ENCODE measurements at places on chromosomes 13 and 19. TPM values are rescaled to one million over a fixed set of nuclear protein-coding genes. Genes with fewer than 3 reads are reported as not detected.
A peak's percentile ranks its signal among the peaks of the same experiment; 100 is the strongest.

DNA sequence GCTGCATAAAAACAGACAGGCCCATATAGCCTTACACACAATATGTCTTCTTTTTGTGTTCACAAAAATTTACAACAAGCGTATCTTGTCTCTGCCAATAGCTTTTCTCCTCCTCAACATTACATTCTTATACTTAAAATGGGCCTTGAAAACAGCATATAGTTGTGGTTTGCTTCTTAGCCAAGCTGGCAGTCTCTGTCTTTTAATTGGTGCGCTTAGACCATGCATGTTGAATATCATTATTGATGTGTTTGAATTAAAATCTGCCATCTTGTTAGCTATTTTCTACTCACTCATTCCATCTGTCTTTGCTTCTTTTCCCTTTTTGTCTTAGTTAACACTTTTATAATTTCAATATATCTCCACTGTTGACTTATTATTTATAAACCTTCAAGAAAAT, 76.4 kb downstream of the ING1 start:
- no peak overlapping the region for H3K27ac ChIP-seq
- no peak overlapping the region for H3K4me3 ChIP-seq
- no peaks in the 10 kb centered on the region for H3K4me1 ChIP-seq
- H3K36me3 ChIP-seq: no peaks in the 10 kb centered on the region
- no peaks in the 10 kb centered on the region for H3K27me3 ChIP-seq
- no peak for DNase-seq

DNA sequence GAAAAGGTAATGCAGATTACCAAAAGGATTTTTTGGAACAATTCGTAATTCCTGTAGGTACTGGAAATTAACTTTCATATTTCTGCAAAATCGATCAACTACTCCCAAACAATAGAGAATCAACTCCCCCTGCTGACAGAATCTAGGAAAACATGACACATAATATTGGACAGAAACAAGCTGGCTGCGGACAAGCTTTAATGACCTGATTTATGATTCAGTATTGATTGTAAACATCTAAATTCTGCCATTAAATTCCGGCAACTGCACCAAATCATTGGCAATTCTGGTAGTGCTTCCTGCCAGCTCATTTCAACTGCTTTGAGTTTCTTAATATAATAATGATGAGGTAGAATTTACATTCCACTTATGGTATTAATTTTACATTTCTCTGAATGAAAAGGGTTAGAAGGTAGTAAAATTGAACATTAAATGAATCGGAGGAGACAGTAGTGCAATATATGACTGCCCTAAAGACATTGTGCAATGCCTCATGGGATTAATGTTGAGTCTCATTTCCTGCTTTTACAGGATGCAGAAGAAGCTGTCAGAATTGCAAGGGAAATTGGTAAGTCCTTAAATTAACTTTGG, 146.5 kb downstream of the PCCA start:
- no peaks in the 10 kb centered on the region for H3K27me3 ChIP-seq
- no peak overlapping the region for H3K4me3 ChIP-seq
- DNase-seq: no peak
- H3K36me3 ChIP-seq: no peaks in the 10 kb centered on the region
- peaks cover 11% of the 10 kb centered on the region for H3K4me1 ChIP-seq

GRCh38 chr19:46066471-46066870, 25.7 kb upstream of the IGFL4 start:
- DNase-seq: no peak
- no peaks in the 10 kb centered on the region for H3K4me1 ChIP-seq

DNA sequence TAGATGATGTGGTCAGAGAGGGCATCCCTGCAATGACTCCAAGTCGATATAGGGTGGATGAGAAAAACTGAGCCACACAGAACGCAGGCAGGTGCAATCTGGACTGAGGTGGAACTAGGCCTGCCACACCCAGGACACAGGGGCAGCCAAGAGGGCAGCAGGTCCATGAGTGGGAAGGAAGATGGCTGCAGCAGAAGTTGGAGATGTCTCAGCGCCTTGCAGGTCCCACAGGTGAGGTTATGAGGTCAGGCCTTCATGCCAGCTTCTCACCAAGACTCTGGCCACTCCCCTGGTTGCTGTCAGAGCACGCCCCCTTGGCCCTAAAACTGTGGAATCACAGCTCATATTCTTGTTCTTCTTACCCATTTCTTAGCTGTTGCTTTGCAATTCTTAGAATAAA, 147.7 kb upstream of the VSTM2B start:
- peaks cover 2% of the 10 kb centered on the region for H3K27me3 ChIP-seq
- no peak overlapping the region for H3K4me3 ChIP-seq
- no peaks in the 10 kb centered on the region for H3K36me3 ChIP-seq
- DNase-seq: no peak

DNA sequence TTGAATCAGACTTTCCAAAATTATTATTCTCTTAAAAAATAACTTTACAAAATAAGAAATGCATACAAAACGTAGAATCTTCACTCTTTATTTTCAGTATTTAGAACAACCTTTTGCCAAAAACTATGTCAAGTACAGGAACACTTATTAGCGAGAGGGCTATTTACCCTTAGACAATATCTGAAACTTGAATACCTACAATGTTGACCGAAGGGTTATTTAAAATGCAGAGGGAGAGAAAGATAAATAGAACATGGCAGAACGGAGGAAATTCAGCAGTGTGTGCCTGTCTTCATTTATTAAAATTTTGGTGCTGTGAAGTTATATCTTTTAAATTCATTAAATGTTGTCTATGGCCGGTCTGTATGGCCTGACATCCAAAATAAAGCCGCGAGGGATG, 198.8 kb downstream of the EFNB2 start:
- H3K36me3 ChIP-seq: no peaks in the 10 kb centered on the region
- DNase-seq: no peak
- no peaks in the 10 kb centered on the region for H3K4me1 ChIP-seq
- H3K27ac ChIP-seq: no peak overlapping the region
- H3K4me3 ChIP-seq: no peak overlapping the region

- no peak for DNase-seq
- H3K27me3 ChIP-seq: no peaks in the 10 kb centered on the region
- no peaks in the 10 kb centered on the region for H3K36me3 ChIP-seq
- H3K27ac ChIP-seq: no peak overlapping the region
- H3K4me3 ChIP-seq: no peak overlapping the region
Observed at GRCh38 chr19:55066107-55066709, 3.3 kb upstream of the RDH13 start.

- no peak for DNase-seq
- H3K4me3 ChIP-seq: no peak overlapping the region
- no peaks in the 10 kb centered on the region for H3K36me3 ChIP-seq
- H3K4me1 ChIP-seq: no peaks in the 10 kb centered on the region
Observed at GRCh38 chr13:45728759-45729158, 26.6 kb downstream of the CBY2 start.

GRCh38 chr13:40235160-40235796, 431.2 kb downstream of the FOXO1 start:
- H3K4me1 ChIP-seq: peaks cover 18% of the 10 kb centered on the region
- no peaks in the 10 kb centered on the region for H3K27me3 ChIP-seq
- no peak overlapping the region for H3K27ac ChIP-seq
- no peak overlapping the region for H3K4me3 ChIP-seq
- no peak for DNase-seq
- no peaks in the 10 kb centered on the region for H3K36me3 ChIP-seq

DNA sequence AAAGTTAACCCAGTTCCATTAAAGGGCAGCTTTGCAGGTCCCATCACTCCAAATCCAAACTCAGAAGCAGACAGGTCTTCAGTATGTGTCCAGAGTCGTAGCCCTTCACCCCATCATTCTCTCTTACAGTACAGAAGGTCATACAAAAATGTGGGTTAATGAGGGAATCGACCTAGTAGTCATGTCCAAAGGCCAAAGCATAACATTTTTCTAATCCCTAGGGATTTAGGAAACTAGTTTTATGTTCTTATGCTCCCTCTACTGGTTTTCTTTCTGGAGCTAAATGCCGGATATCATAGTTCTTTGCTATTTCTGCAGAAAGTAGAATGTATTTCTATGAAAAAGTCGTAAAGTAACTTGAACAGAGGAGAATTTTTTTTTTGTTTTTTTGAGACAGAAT, 72.2 kb downstream of the DHRS12 start:
- no peak overlapping the region for H3K4me3 ChIP-seq
- no peak for DNase-seq
- peaks cover 6% of the 10 kb centered on the region for H3K36me3 ChIP-seq

DNA sequence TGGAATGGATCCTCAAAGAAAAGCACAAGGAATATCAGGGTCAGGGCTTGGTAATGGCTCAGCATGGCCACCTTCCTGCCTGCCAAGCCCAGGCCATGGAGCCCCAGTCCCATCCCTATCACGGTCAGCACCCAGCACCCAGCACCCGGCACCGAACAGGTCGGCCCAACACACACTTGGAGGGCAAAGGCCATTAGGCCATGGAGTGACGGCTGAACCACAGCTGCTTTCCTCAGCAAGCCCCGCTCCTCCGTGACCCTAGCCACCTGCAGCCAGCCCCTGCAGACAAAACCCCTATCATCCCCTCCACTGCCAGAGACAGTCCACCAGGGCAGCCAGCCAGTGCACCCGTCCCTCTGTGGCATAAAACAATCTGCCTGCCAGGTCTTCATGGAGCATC, 20.6 kb downstream of the PEPD start:
- no peaks in the 10 kb centered on the region for H3K4me1 ChIP-seq
- no peak overlapping the region for H3K27ac ChIP-seq
- H3K27me3 ChIP-seq: no peaks in the 10 kb centered on the region
- H3K4me3 ChIP-seq: no peak overlapping the region
- DNase-seq: peak; percentile 54
- H3K36me3 ChIP-seq: peaks cover 23% of the 10 kb centered on the region

DNA sequence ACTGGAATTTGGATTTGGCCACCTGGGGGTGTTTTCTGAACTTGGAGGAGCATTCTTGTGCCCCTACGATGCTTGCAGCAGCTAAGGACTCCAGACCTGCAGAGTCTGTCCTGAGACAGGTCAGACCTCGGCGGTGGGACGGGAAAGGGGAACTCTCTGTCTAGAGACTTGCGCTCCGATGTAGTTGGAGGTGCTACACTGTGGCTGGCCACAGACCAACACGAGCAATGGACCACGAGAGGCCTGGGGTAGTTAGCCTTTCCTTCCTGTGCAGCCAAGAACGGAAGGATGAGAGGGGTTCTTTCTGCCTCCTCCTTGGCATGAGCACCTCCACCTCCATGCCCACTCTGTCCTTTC, 5.9 kb upstream of the GRAMD1A start:
- H3K4me1 ChIP-seq: peaks cover 56% of the 10 kb centered on the region
- H3K27ac ChIP-seq: no peak overlapping the region
- H3K27me3 ChIP-seq: no peaks in the 10 kb centered on the region
- H3K36me3 ChIP-seq: no peaks in the 10 kb centered on the region
- DNase-seq: peak; percentile 71
- no peak overlapping the region for H3K4me3 ChIP-seq

GRCh38 chr13:37657134-37657533, 58.6 kb upstream of the POSTN start:
- no peaks in the 10 kb centered on the region for H3K36me3 ChIP-seq
- H3K27ac ChIP-seq: no peak overlapping the region
- no peaks in the 10 kb centered on the region for H3K4me1 ChIP-seq
- DNase-seq: no peak

DNA sequence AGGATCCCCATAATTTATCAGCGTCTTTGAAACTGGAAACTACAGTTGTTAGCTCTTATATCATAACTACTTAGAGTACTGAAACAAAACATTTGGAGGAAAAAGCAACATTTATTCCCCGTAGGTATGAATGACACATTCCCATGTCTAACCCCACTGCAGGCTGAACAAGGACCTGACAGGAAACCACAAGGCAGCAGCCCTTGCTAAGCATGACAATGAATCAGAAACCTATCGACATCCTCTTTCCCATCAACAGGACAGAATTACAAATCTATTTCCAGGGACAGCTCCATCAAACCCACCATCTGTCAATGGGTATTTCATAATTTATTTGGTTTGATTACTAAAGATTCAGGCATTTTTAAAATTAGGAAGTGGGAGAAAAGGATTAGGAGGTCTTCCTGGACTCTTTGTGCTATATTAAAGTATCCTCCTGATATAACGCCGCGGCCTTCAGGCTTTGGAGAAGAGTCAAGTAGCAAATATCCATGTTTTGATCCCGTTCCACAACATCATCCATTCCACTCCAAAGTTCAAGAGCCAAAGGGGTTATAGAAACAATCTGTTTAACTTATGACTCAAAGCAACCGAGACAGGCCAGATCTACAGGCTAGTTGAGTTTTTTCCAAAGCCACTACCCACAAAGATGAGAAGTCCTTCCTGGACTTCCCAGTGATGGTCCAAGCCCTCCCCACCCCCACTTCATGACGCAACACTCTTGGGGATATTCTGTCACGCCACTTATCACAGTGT, 51.1 kb downstream of the FAM216B start:
- no peak for DNase-seq
- no peaks in the 10 kb centered on the region for H3K4me1 ChIP-seq
- H3K36me3 ChIP-seq: no peaks in the 10 kb centered on the region
- H3K27ac ChIP-seq: no peak overlapping the region
- no peaks in the 10 kb centered on the region for H3K27me3 ChIP-seq
- no peak overlapping the region for H3K4me3 ChIP-seq

DNA sequence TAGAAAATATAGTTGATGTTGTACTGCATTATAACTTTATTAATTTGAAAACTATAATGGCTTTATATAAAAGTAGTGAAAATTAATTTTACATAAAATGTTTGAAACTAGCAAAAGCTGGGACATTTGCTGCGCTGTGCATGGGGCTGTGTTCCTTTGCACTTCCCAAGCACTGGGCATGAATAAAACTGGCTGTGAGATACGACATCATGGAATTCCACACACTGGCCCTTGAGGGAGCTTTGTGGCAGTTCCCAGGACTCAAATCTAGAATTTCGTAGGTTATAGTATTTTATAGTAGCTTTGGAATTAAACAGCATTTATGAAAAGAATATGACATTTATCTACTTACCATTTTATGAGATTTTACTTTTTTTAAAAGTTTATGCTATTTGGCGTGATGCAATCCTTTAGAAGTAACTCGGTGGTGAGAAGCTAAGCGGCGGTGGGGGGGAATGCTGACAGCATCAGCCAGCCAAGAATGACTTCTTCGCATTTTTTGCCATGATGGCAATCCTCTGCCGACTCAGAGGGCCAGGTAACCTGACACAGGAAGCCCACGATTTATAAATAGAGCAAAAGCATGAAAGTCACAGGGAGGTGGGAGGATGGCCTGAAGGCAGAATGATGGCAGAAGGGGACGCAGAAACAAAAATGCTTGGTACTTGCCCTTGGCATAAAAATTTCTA, 553.5 kb downstream of the MYO16 start:
- no peaks in the 10 kb centered on the region for H3K36me3 ChIP-seq
- DNase-seq: no peak
- no peaks in the 10 kb centered on the region for H3K4me1 ChIP-seq
- no peak overlapping the region for H3K27ac ChIP-seq

- no peak for DNase-seq
- no peaks in the 10 kb centered on the region for H3K36me3 ChIP-seq
- H3K27me3 ChIP-seq: no peaks in the 10 kb centered on the region
- no peak overlapping the region for H3K4me3 ChIP-seq
- peaks cover 25% of the 10 kb centered on the region for H3K4me1 ChIP-seq
Observed at GRCh38 chr13:113883314-113883811, 19.5 kb upstream of the GAS6 start.

- peaks cover 24% of the 10 kb centered on the region for H3K4me1 ChIP-seq
- H3K27me3 ChIP-seq: no peaks in the 10 kb centered on the region
- no peak overlapping the region for H3K4me3 ChIP-seq
- H3K27ac ChIP-seq: peak overlapping the region; percentile 35
- no peak for DNase-seq
Observed at GRCh38 chr13:50229960-50230661, 214.9 kb downstream of the KCNRG start.

The CFAP97D2 gene
- not detected for polyA plus RNA-seq

The FAAP24 gene
- 2.2 TPM for polyA plus RNA-seq

The ANKRD27 gene
- polyA plus RNA-seq: 9.1 TPM

The RCBTB2 gene
- polyA plus RNA-seq: 12.5 TPM

The ZNF682 gene
- 7.3 TPM for polyA plus RNA-seq

The SPC24 gene
- 3.9 TPM for polyA plus RNA-seq

The ZNF730 gene
- 0.11 TPM for polyA plus RNA-seq

The PCDH8 gene
- not detected for polyA plus RNA-seq

The SMIM44 gene
- polyA plus RNA-seq: not detected

Measured in spleen (tissue), 13 donors.